ENCODE measurements at places on chromosomes 11 and 22.

DNA sequence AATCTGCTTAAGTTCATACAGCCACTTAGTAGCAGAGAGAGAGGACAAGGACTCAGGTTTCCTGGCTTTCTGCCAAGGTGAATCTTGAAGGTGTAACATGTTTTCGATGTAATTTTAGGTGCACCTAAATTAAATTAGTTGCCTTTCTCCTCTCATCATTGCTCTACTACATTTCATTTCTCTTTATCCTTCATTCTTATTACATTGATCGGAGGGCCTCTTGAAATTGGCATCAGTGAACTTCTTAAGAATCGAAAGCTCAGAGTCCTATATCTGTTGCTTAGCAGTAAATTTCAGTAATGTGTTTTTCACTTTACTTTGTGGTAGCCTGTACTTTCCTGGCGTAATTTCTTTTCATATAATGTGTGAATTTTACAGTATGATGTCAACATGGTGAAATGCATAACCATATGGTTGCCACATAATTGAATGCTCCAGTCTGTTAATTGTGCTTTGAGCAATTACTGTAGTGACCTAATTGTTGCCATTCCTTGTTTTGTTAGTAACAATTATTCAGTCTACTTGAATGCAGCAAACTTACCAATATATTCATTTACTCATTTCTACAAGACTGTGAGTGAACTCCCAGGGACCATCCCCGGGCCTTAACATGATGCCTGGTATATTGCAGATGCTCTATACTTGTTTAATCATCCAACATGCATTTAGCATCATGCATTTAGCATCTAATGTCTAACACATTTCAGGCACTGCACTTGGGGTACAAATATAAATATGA is 138.1 kb downstream of the MAML2 start:
- DNase-seq = no peak

DNA sequence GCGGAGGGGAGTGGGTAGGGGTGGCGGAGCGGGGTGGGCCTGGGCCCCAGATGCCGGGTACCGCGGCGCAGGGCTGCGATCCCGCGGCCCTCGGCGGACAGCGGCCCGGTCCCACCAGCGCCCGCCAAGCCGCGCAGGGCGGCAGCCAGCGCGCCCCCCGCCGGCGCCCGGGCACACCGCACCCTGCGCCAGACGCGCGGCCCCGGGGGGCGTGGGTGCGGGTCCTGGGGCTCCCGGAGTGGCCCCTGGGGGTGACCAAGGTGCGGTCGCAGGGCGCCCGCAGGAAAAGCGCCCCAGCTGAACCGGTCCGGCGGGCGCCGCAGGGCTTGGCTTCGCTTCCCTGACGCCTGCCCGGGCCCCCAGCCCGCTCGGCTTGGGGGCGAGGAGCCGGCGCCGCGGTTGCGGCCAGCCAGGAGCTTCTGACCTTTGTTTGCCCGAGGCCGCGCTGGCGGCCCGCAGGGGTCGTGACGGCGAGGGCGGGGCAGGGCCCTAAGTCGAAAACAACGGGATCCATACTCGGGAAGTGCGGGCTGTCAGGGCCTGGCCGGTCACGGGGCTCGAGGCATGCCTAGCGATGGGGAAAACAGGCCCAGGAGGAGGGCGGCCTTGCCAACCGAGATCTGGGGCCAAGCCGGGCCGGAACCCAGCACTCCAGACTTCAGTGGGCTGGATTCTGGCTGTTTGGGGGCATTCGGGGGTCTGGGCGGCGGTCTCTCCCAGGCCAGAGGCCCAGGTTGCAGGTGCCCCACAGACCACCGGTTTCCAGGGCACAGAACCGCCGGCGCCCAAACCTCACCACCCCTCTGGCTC is 581 bp upstream of the AP5B1 start:
- no peak for DNase-seq

DNA sequence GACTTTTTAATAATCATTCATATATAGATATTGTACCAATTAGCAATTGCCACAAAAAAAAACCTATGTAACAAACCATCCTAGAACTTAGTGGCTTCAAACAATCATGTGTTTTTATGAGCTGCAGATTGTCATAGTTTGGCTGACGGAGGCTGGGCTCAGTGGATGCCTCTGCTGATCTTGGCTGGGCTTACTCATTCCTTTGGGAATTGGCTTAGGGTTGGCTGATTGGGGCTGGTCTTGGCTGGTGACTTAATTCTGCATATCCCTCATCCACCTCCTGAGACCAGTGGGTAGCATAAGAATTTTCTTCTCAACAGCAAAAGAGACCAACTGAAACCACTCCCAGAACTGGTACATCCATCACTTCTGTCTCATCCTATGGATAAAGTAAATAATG is 57.9 kb upstream of the PHF21B start:
- no peak for DNase-seq

GRCh38 chr11:2347308-2347830 is 29.7 kb upstream of the CD81 start:
- no peak for DNase-seq

DNA sequence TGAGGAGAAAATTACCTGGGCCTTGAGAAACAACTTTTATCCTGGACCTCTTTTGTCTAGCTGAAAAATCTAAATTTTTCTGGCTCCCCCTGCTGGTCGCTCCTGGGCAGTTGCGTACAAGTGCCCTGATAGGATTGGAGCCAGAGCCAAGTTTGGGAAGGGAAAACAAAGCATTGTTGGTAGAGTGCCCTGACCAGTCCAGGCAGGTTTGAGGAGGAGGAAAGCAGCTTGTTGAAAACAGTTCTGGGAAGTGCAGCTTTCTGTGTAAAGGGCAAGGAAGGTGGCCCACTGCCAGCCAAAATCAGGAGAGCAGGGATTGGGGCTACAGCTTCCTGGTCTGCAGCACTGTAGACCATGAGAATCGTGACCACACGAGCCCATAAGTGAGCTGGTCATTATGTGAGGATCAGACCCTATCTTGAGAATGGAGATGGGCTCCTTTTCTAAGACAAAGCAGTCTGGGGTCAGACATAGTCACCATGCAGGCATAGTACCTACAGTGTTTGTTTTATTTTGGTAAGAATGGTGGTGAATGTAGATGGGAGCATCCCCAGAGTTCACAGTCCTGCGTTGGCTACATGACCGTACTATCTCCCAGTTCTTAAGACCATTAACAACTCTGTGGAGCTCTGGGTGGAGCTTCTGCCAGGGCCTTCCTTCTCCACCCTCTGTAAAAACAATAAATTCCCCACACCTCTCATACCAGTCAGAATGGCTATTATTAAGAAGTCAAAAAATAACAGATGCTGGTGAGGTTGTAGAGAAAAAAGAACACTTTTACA is 21.3 kb upstream of the PIK3IP1 start:
- DNase-seq = peak; percentile 67

GRCh38 chr11:85732965-85733364 is 47.0 kb upstream of the CCDC89 start:
- DNase-seq = no peak

DNA sequence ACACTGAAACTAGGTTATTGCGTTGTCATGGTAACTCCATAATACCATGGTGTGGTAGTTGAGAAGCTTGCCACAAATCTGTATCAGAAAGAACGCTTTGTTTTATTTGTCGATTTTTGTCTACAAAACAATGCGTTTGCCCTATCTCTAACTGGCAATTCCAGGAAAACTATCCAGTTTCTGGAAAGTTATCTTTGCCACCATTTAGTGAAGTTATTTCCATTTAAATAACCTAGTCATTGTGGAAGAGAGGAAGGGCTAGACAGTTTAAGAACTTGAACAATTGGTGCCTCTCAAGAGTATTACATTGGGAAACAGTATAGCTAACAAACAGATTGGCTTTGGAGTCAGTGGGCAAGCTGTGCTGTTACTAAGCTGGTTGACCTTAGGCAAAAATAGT is 7.9 kb downstream of the HSD17B12 start:
- no peak for DNase-seq

All from astrocyte of the spinal cord (primary cell).